DND-41 (cell line): ENCODE measurements at places on chromosomes 7 and 10.
A peak's percentile ranks its signal among the peaks of the same experiment; 100 is the strongest.

- no peak for DNase-seq
Measured at GRCh38 chr10:92305133-92306072, 14.4 kb downstream of the MARCHF5 start.

- DNase-seq, result no peak
Measured at GRCh38 chr10:27710014-27710413, 35.6 kb downstream of the MKX start.

- DNase-seq, result no peak
Measured at GRCh38 chr7:149060156-149060555, 30.4 kb downstream of the ZNF786 start.

DNA sequence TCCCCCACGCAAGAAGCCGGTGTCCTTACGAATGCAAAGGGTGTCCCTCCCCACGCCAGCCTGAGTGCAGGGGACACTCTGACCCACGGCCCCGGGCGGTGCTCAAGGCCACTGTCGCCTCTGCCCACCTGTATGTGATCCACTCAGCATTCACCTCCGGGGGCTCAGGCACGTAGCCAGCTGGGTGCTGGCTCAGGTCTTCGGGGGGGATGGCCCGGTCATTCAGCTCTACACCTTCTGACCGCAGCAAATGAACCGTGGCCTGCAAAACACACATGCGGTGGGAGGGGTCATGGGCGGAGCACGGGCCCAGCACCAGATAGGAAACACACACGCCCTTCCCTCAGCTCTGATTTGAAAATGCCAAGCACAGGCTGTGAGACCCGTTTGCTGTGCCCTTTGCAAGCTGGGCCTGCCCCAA is 25.9 kb downstream of the CFAP46 start:
- no peak for DNase-seq

- DNase-seq, result no peak
Measured at GRCh38 chr10:93154531-93154930, 80.8 kb downstream of the CYP26A1 start.

DNA sequence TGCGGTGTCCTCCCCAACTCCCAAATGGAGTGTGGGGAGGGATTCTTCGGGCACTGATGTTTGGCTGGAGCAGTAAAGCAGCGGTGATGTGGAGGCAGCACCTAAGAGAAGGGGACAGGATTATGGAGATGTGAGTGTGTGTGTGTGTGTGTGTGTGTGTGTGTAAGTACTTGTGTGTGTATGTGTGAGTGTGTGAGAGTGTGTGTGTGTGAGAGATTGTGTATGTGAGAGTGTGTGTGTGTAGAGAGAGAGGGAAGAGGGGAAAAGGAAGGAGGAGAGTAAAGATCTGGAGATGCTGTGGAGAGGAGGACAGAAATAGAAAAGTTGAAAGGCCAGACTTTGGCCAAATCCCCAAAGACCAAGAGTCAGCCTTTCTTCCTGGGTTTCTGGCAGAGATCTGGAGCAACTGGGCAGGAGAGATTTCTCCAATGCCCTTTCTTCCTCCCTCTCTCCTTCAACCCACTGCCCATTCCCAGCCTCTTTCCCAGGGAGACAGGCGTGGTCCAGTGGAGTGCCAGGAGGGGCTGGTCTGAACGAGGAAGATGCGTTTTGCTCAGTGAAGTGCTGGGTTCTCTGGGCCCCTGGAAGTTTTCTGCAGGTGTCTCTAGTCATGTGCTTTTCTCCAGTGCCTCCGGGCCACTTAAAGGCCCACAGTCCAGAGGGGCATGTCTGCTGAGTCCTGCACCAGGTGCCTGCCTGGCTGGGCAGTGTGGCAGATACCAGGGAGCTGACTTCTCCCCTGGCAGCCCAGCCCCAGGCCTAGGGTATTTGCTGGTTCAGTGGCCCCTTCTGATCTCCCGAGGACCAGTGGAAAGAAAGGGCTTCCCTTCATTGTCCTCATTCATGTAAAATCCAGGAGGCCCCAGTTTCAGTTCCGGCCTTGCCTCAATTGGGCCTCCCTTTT is 60.5 kb downstream of the HK1 start:
- no peak for DNase-seq

DNA sequence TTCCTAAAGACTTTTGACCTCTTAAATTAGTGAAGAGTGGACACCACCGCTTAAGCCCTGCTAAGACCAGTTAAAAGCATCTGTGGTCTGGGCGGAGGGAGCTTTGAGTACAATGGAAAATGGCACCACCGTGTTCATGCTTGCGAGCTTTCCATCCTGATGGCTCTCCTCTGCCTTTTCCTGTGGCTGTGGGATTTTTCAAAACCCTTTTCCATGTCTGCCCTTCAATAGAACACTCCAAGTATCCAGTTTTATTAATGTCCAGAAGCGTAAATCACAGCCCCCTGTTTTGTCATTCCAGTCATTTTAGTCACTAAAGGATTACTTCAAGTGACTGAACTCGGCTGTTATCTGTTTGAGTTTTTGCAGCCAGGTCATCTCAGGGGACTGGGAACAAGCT is 181.8 kb downstream of the MGMT start:
- no peak for DNase-seq

- DNase-seq, result no peak
Measured at GRCh38 chr10:112261281-112261822, 21.8 kb upstream of the TECTB start.

- DNase-seq, result no peak
Measured at GRCh38 chr7:50268990-50269389, 35.5 kb upstream of the IKZF1 start.

DNA sequence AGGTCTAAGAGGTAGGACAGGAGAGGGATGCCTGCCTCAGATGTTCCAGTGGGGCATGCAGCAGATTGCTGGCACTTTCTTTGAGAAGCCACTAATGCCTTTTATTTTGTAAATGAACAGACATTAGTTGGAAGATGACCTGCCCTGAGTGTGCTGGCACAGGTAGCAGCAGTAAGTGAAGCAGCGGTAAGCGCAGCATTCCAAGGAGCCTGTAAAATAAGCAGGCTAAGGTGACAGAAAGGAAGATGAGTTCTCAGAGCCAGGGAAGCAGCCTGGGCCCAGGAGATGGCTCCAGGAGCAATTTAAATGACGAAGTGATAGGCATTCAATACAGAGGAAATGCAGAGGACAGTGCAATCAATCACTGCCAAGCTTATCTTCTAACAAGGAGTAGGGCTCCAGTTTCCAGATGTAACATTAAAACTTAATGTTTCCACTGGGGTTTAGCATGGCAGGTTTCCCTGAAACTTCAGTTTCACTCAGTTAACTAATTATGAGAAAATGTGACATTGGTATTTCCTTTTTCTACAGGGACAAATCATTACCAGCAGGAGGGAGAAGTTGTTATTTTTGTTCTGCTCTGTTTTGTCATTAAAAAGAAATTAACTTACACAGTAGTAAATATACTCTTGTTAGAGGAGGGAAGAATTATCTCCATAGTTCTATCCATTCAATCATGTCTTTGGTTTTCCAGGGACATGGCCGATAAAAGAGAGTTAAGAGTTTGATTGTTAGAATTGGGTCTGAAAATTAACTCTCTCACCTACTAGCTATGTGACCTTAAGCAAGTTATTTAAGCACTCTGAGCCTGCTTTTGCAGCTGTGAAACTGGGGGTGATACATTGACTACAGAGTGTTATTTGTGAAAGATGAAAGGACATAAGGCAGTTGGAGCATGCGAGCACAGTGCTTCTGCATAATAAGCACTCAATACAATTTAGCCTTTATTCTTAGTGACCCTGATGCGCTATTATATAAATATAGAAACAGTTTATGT is 96.6 kb upstream of the PTN start:
- no peak for DNase-seq

DNA sequence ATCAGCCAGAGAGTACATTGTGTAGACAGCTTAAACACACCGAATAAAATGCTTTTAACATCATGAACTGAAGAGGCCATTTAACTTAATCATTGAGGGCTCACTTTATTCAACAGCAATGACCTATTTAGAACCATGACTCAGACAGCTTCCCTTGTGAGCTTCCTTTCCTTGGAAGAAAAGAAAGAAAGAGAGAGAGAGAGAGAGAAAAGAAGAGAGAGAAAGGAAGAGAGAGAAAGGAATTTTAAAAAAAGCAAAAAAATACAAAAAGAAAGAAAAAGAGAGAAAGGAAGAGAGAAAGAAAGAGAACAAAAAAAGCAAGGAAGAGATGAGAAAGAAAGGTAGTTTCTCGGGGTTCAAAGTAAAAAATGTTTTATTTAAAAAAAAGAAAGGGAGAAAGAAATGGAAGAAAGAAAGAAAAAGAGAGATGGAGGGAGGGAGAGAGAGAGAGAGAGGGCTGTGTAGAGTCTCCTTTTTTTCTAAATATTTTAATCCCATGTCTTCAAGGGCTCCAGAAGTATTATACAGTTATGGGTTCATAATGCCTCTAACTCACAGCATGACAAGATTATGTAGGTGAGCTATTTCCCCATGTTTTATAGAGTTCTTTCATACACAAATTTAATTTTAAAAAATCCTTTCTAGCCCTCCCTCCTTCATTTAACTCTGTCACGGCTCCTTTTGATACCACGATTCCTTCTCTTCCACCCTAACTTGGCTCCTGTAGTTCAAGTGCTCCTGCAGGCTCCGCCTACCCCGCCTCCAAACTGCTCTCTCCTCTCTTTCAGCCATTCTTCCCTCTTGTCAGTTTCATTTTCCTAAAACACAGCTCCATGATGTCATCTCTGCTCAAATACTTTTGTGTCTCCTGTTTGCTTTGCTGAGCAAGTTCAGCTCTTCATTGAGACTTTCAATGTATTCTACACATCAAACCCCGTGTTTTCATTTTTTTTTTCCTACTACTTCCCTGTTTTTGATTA is 85.5 kb downstream of the PRTFDC1 start:
- DNase-seq, result peak; percentile 32

GRCh38 chr10:63260860-63261251 is 127.7 kb downstream of the NRBF2 start:
- DNase-seq, result no peak

DNA sequence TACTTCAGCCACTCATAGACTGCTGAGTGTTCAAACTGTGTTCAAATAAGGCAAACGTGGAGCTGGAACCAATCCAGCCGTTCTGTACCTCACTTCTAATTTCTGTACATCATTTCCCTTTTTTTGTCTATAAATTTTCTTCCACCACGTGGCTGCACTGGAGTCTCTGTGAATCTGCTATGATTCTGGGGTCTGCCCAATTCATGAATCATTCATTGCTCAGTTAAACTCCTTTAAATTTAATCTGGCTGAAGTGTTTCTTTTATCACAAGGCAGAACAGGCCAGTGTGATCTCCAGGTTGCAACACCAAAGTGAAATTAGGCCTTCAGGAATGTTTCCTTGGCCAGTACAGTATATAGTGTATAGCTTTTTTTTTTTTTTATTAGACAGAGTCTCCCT is 53.5 kb downstream of the DNAJC12 start:
- no peak for DNase-seq

- no peak for DNase-seq
Measured at GRCh38 chr7:28533731-28534531, 121.6 kb downstream of the CREB5 start.
